ENCODE measurements at places on chromosomes 3 and 15. TPM values are rescaled to one million over a fixed set of nuclear protein-coding genes. Genes with fewer than 3 reads are reported as not detected.
A peak's percentile ranks its signal among the peaks of the same experiment; 100 is the strongest.

DNA sequence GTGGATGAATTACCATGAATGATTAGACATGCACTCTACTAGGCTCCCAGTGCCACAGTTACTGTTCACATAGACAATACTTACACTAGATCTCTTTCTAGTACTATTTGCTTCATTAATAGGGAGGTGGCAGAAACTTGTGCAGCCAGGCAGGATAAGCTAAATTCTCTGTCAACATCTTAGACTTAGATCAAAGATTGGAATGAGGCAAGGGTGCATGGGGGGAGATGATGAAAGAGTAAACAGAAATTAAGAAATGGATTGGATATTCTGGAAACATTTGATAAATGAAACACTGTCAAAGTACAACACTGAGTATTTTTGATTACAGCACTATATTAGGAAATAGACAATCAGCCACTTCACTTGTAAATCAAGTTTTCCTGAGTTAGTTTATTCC, 205.4 kb upstream of the TBC1D5 start:
- no peaks in the 10 kb centered on the region for H3K36me3 ChIP-seq
- H3K4me1 ChIP-seq, result peaks cover 6% of the 10 kb centered on the region
- H3K27ac ChIP-seq, result no peak overlapping the region
- H3K27me3 ChIP-seq, result no peaks in the 10 kb centered on the region
- DNase-seq, result no peak

DNA sequence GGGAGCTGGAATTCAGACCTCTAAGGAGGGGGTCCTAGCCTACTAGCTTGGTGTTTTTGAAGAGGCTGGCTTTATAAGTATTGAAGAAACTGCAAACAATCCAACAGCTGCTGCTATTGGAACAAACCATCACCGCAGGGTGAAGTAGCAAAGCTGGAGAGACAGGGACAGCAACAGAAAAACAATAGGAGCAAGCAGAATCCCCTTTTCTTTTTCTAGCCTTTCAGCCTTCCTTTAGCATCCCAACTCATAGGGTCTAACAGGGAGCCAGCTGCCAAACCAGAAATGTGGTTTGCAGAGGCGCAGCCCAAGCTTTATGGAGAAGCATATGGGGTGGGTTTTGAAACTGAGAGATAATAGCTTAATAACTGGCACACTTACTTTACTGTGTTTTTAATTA, 106.2 kb upstream of the CHMP2B start:
- H3K27ac ChIP-seq, result no peak overlapping the region
- H3K36me3 ChIP-seq, result no peaks in the 10 kb centered on the region
- DNase-seq, result no peak

GRCh38 chr15:27514526-27514925, 543.5 kb downstream of the GABRG3 start:
- H3K27me3 ChIP-seq, result no peaks in the 10 kb centered on the region
- H3K36me3 ChIP-seq, result no peaks in the 10 kb centered on the region
- no peak for DNase-seq
- H3K4me1 ChIP-seq, result 0 out of 2 replicates have a peak, but pooled peaks cover 2% of the 10 kb centered on the region

GRCh38 chr3:104909721-104910120, 457.0 kb upstream of the ALCAM start:
- H3K27me3 ChIP-seq, result no peaks in the 10 kb centered on the region
- no peak for DNase-seq
- H3K36me3 ChIP-seq, result no peaks in the 10 kb centered on the region
- H3K4me1 ChIP-seq, result peaks cover 2% of the 10 kb centered on the region

HMCES gene
- 27.6 TPM for polyA plus RNA-seq

DNA sequence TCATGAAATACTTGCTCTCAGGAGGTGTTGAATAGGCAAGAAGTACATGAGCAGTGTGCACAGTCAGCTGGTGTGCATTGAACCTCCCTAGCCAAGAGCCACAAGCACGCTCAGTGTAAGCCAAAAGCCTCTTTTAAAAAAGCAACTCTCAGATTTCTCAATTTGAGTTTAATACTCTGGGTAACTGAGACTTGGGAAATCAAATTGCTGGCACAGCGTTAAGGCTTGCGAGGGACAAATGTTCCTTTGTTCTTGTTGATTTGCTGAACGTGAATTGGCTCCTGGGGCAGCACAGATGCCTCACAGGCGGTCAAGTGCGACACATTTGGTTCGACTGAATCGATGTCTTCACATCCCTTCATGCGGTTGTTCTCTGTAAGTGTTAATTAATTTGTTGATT, at the start of gene FAM240A:
FAM240A (plus strand) TSS at position 202 of the 400 bp plus-strand sequence; CDS start at position 361, 159 bp downstream.
- H3K36me3 ChIP-seq, result no peaks in the 10 kb centered on the region
- no peaks in the 10 kb centered on the region for H3K27me3 ChIP-seq
- H3K4me1 ChIP-seq, result peaks cover 13% of the 10 kb centered on the region
- no peak within 1 kb of the TSS for H3K27ac ChIP-seq
- DNase-seq, result no peak

DNA sequence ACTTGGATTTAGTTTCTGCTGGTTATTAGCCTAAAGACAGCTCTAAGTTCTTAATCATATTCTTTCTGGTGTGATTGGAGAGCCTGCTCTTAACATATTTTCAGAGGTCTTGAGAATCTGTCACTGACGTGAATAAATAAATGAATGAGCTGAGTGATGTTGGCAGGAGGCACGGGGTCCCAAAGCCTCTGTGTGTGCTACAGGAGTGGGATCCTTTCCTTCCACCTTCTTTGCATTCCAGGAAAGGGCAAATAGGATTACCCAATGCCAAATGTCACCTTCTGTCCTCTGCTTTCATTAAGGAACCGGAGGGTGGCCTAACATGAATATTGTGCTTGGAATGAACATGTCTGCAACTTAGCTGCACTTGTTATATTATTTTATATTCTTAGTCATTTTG, 53.1 kb downstream of the CD47 start:
- no peaks in the 10 kb centered on the region for H3K4me1 ChIP-seq
- H3K27ac ChIP-seq, result no peak overlapping the region
- no peaks in the 10 kb centered on the region for H3K27me3 ChIP-seq
- no peak overlapping the region for H3K4me3 ChIP-seq

SHC4 gene
- 0.36 TPM for polyA plus RNA-seq

- DNase-seq, result no peak
- H3K27ac ChIP-seq, result no peak overlapping the region
- no peaks in the 10 kb centered on the region for H3K4me1 ChIP-seq
- H3K36me3 ChIP-seq, result no peaks in the 10 kb centered on the region
- no peak overlapping the region for H3K4me3 ChIP-seq
Observed at GRCh38 chr15:99110093-99110492, 5.2 kb downstream of the SYNM start.

PARP3 gene
- 2.1 TPM for polyA plus RNA-seq

RARB gene
- 0.15 TPM for polyA plus RNA-seq

CYP8B1 gene
- polyA plus RNA-seq, result not detected

SLC15A2 gene
- polyA plus RNA-seq, result 3.6 TPM

DNAJC13 gene
- 7.9 TPM for polyA plus RNA-seq

GRCh38 chr3:139326707-139327106, 17.1 kb upstream of the MRPS22 start:
- H3K4me3 ChIP-seq, result no peak overlapping the region
- DNase-seq, result no peak
- no peaks in the 10 kb centered on the region for H3K4me1 ChIP-seq
- H3K27ac ChIP-seq, result no peak overlapping the region
- no peaks in the 10 kb centered on the region for H3K27me3 ChIP-seq

KNL1 gene
- polyA plus RNA-seq, result 2.7 TPM

- H3K4me3 ChIP-seq, result no peak overlapping the region
- DNase-seq, result no peak
- no peaks in the 10 kb centered on the region for H3K36me3 ChIP-seq
- no peaks in the 10 kb centered on the region for H3K27me3 ChIP-seq
- H3K27ac ChIP-seq, result no peak overlapping the region
Observed at GRCh38 chr3:67418426-67419217, 235.8 kb downstream of the SUCLG2 start.

CPA3 gene
- polyA plus RNA-seq, result not detected

GRCh38 chr15:54638666-54639065, 558.1 kb downstream of the RSL24D1 start:
- no peaks in the 10 kb centered on the region for H3K36me3 ChIP-seq
- no peak overlapping the region for H3K27ac ChIP-seq
- no peak for DNase-seq
- H3K4me3 ChIP-seq, result no peak overlapping the region

DNA sequence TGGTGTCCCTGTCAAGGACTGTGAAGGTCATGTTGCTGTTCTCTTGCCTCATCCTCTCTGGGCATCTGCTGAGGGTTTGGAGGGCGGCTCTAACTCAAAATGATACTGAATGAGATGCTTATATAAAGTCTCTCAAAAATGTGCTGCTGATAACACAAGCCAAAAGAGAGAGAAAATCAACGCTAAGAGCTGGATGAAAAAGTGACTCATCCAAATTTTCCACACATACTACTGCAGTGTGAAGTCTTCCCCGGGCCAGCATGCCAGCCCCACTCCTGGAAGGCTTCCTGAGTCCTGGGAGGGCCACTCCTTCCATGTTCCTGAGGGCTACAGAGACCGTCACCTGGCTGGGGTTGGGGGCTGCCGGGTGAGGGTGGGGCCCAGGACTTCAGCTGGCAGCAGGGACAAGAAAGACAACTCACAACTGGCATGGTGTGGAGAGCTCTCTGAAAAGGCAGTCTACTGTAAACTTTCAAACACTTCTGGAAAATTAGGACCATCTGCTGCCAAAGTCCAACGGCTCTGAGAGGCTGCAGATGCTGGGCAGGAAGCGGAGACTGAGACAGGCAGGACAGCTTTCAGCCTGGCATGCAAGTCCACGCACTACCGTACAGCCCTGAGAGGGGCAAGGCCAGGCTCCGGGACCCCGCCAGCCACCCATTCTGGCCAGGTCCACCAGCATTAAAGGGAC, 200.3 kb downstream of the ADAMTS17 start:
- H3K27ac ChIP-seq, result no peak overlapping the region
- no peaks in the 10 kb centered on the region for H3K27me3 ChIP-seq

STRIT1 gene
- 0.15 TPM for polyA plus RNA-seq

- H3K36me3 ChIP-seq, result no peaks in the 10 kb centered on the region
- no peaks in the 10 kb centered on the region for H3K27me3 ChIP-seq
- no peak overlapping the region for H3K4me3 ChIP-seq
- peaks cover 4% of the 10 kb centered on the region for H3K4me1 ChIP-seq
Observed at GRCh38 chr3:60631509-60631908, 619.7 kb downstream of the FHIT start.

GRCh38 chr3:185645596-185646381, 59.7 kb downstream of the SENP2 start:
- H3K4me3 ChIP-seq, result no peak overlapping the region
- peaks cover 9% of the 10 kb centered on the region for H3K4me1 ChIP-seq
- DNase-seq, result no peak
- no peaks in the 10 kb centered on the region for H3K27me3 ChIP-seq

KLHL40 gene
- polyA plus RNA-seq, result not detected

TRIM42 gene
- not detected for polyA plus RNA-seq

IL12A gene
- polyA plus RNA-seq, result 0.92 TPM

GRCh38 chr3:106345353-106346027, 476.7 kb upstream of the CBLB start:
- H3K27me3 ChIP-seq, result no peaks in the 10 kb centered on the region
- H3K27ac ChIP-seq, result no peak overlapping the region
- no peaks in the 10 kb centered on the region for H3K36me3 ChIP-seq
- no peaks in the 10 kb centered on the region for H3K4me1 ChIP-seq
- H3K4me3 ChIP-seq, result no peak overlapping the region

- H3K4me1 ChIP-seq, result 0 out of 2 replicates have a peak, but pooled peaks cover 1% of the 10 kb centered on the region
- H3K36me3 ChIP-seq, result no peaks in the 10 kb centered on the region
- H3K27ac ChIP-seq, result no peak overlapping the region
Observed at GRCh38 chr15:77844798-77845446, 212.2 kb upstream of the LINGO1 start.

DNA sequence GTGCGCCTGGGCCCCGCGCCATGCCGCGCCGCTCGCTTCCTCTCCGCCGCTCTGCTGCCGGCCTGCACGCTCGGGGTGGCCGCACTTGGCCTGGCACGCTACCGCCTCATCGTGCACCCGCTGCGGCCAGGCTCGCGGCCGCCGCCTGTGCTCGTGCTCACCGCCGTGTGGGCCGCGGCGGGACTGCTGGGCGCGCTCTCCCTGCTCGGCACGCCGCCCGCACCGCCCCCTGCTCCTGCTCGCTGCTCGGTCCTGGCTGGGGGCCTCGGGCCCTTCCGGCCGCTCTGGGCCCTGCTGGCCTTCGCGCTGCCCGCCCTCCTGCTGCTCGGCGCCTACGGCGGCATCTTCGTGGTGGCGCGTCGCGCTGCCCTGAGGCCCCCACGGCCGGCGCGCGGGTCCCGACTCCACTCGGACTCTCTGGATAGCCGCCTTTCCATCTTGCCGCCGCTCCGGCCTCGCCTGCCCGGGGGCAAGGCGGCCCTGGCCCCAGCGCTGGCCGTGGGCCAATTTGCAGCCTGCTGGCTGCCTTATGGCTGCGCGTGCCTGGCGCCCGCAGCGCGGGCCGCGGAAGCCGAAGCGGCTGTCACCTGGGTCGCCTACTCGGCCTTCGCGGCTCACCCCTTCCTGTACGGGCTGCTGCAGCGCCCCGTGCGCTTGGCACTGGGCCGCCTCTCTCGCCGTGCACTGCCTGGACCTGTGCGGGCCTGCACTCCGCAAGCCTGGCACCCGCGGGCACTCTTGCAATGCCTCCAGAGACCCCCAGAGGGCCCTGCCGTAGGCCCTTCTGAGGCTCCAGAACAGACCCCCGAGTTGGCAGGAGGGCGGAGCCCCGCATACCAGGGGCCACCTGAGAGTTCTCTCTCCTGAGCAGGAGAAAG, 951 bp downstream of the GPR62 start:
- no peak overlapping the region for H3K27ac ChIP-seq
- peak overlapping the region; percentile 48 for H3K4me3 ChIP-seq
- H3K27me3 ChIP-seq, result peaks cover 43% of the 10 kb centered on the region
- H3K36me3 ChIP-seq, result no peaks in the 10 kb centered on the region
- H3K4me1 ChIP-seq, result peaks cover 15% of the 10 kb centered on the region

DNA sequence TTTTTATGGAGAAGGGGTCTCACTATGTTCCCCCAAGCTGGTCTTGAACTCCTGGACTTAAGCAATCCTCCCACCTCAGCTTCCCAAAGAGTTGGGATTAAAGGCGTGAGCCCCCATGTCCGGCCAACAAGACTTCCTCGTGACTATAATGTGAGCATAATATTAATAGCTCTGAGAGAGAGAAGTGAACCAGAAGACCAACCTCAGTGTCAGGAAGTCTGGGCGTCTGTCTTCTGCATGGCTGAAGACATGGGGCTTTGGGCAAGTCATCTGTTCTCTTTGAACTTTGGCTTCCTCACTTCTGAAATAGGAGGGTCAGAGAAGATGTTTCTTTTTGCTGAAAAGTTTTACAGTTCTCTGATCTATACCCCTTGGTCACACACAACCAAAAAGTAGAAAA, 92.1 kb downstream of the SLC49A4 start:
- no peak for DNase-seq
- no peaks in the 10 kb centered on the region for H3K27me3 ChIP-seq
- no peaks in the 10 kb centered on the region for H3K36me3 ChIP-seq
- peaks cover 4% of the 10 kb centered on the region for H3K4me1 ChIP-seq

DNA sequence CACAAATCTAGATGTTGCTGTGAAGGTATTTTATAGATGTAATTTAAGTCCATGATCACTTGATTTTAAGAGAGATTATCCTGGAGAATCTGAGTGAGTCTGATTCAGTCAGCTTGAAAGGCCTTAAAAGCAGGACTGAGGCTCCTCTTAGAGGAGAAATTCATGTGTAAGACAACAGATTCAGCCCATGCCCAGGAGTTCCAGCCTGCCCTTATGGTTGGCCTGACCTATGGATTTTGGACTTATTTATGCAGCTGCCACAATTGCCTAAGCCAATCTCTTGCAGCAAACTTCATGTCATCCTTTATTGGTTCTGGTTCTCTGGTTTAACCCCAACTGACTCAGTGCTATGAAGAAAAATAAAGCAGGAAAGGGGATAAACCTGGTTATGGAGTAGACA, 296.5 kb upstream of the RASGRP1 start:
- H3K4me1 ChIP-seq, result no peaks in the 10 kb centered on the region
- no peaks in the 10 kb centered on the region for H3K36me3 ChIP-seq
- no peak overlapping the region for H3K27ac ChIP-seq
